A549 (cell line): ENCODE measurements at places on chromosomes 7 and 10. TPM values are rescaled to one million over a fixed set of nuclear protein-coding genes. Genes with fewer than 3 reads are reported as not detected.

PIK3AP1 gene
- polyA plus RNA-seq = 1.1 to 1.9 TPM (median 1.6 TPM) in 3 replicates

DNA sequence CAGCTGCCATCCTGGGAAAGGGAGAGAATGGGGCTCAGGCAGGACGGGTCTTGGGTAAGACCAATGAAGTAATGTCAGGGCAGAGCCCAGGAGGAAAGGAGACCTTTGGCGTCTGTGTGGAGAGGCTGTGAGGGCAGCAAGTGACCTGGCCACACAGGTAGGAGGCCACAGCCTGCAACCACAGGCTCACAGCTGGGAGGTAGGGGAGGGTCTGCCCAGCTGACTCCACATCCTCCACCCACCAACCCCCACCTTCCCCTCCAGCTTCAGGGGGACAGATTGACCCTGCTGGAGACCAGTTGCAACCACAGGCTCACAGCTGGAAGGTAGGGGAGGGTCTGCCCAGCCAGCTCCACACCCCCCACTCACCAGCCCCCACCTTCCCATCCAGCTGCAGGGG is 262.2 kb upstream of the TCERG1L start:
- no peak for DNase-seq

PTPRZ1 gene
- not detected in 3 replicates for polyA plus RNA-seq

- no peak for DNase-seq
Measured at GRCh38 chr7:29926741-29927140, 62.9 kb downstream of the SCRN1 start.

DNA sequence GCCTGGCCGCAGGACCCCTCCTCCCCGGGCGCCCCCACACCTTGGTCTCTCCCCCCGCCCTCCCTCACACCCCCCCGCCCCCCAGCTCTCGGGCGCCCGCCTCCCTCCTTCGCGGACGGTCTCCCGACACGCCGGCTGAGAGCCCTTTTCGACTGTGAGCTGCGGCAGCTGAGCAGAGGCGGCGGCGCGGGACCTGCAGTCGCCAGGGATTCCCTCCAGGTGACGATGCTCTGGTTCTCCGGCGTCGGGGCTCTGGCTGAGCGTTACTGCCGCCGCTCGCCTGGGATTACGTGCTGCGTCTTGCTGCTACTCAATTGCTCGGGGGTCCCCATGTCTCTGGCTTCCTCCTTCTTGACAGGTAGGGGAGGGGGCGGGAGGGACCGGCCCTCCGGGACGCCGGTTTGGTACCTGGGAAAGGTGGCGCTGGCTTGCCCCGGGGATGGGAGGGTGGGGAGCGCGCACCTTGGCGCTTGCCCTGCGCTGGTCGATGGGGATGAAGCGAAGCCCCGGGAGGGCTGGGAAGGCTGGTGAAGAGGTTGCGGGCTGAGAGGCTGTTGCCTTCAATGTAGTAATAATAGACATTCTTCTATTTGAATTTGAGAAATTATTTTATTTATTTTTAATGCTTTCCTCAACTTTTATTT is at the start of gene BMPER:
BMPER (plus strand) TSS at position 151 of the 644 bp plus-strand sequence; CDS start at position 226, 75 bp downstream.
- DNase-seq = peak; percentile 47

- no peak for DNase-seq
Measured at GRCh38 chr7:90843472-90843871, 247.4 kb downstream of the CDK14 start.

DNA sequence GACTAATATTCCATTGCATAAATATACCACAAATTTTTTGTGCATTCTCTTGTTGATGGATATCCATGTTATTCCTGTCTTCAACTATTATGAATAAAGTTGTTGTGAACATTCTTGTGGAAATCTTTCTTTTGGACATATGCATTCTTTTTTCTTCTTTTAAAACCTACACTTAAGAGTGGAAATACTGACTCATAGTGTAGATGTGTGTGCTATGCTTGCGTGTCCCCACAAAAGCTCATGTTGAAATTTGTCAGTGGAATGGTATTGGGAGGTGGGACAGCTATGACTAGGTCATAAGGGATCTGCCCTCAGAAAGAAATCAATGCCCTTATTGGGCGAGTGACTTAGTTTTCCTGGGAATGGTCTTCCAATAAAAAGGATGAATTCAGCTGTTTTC is 203.6 kb upstream of the PRSS58 start:
- no peak for DNase-seq
